ENCODE measurements at places on chromosomes 16 and 17.

- no peak for DNase-seq
Observed at GRCh38 chr16:12025472-12025871, 48.9 kb downstream of the SNX29 start.

GRCh38 chr16:86288716-86289294 lies 221.5 kb upstream of the FOXF1 start:
- DNase-seq: no peak

- no peak for DNase-seq
Observed at GRCh38 chr17:54902611-54903010, 2.0 kb downstream of the TOM1L1 start.

DNA sequence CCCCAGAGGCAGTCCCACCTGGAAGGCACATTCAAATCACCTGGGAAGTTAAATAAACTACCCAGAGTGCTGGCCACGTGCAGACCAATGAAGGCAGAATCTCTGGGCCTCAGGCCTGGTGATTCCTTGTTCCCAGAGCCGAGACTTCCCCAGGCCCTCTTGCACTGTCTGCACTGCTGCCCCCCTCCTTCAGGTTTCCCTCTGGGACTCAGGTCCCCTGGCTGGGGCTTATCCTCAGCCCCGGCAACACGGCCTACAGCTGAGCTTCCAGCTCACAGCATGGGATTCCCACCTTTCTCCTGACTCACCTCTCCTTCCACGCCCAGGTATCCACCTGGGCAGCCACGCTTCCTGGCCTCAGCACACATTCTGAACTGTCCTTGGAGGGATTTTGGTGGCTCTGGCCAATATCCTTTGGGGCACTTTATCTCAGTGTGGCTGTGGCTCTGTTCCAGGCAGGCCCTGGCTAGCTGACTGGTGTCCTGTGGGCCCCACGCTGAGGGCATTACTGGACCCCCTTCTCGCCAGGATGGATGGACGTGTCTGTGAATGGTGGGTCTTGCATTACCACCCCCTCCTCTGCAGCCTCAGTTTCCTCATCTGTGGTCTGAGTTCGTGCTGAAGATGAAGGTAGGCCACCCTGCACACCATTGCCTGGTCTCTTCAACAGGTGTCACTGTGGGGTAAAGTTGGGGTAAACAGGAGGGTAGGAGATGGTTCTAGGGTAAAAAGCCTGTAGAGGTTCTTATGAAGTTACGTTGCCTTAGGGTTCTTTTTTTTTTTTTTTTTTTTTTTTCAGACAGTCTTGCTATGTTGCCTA lies 165.7 kb downstream of the IRF8 start:
- no peak for DNase-seq

GRCh38 chr16:84271866-84272265 lies 22.8 kb upstream of the WFDC1 start:
- no peak for DNase-seq
